ENCODE measurements at places on chromosomes 7 and 10.
A peak's percentile ranks its signal among the peaks of the same experiment; 100 is the strongest.

DNA sequence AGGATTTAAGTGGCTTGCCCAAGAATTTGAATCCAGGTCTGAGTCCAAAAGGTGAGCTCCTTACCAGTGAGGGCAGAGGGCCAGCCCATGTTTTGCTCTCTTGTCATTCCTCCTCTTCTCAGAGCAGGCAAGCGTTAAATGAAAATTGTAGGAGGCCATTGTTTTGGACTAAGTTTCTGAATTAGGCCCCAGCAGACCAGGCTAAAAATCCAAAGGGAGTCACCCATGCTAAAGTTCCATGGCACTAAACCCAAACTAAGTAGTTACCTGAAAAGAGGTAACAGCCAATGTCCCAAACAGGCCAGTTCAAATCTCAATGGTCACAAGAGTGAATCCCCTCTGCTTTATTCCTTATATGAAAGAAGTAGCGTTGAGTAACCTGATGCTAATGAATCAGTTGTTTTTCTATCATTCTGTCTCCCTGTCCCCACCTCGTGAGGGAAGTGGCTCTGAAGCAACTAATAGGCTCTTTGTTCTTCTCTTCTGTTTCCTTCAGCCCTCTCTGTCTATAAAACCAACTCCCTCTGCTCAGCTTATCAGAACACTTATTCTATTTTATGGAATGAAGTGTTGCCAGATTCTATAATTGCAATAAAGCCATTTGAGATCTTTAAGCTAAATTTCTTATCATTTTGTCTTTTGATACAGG is 17.5 kb upstream of the CDH23 start:
- DNase-seq: no peak

- DNase-seq: peak; percentile 36
These were observed 341.6 kb upstream of the MEOX2 start for GRCh38 chr7:16028103-16028502.

- DNase-seq: peak; percentile 3
These were observed 104.7 kb upstream of the FAM20C start for GRCh38 chr7:87671-88070.

DNA sequence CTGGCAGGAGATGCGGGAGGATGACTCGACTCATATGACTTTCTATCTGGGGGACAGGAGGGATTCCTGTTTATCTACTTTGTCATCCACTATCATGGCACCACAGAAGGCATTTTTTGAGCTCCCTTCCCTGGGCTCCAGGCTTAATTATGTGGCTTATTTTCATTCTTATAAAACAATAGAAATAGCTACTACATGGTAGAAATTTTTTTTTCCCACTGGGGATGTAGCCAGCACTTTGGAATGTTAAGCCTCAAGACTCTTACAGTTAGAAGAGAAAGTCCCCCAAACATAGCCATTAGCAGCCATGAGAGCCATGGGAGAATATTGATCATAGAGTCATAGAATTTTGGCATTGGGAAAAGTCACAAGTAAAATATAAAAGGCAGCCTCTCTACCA is 14.6 kb upstream of the FAM180A start:
- DNase-seq: no peak

DNA sequence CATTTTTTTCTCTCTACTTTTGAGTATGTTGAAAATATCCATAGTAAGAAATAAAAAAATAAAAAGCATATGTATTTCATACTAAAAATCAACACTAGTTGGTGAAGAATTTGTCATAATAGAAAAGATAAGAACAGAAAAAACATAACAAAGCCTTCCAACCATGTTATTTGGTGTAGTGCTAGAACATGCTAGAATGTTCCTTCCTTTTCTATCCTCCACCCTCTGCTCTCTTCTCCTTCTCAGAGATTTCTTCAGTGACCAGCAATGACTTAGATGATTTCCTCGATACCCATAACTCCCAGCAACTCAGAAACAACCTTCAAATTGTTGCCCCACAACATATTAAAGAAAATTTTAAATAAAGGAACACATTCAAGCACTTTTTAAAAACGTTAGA is 2.6 kb downstream of the ZC3HAV1 start:
- no peak for DNase-seq

- DNase-seq: no peak
These were observed 18.8 kb upstream of the CLDN12 start for GRCh38 chr7:90384433-90384832.

DNA sequence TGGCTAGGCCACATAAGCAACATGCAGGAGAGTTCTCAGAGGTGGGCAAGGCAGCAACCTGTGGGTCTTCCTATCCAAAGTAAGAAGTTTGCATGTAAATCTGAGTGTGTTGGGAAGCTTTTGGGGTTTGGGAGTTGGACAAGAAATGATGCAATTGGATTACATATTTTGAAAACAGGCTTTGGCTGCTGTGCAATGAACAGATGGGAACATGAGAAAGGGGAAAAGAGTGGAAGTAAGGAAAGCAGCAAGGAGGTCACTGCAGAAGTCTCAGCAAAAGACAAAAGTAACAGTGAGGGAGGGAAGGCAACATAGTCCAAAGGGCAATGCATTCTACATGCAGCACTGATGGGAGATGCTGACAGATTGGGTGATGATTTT is 61.1 kb upstream of the C10orf90 start:
- no peak for DNase-seq

GRCh38 chr10:95782318-95782717 is 26.4 kb downstream of the ENTPD1 start:
- DNase-seq: no peak

GRCh38 chr10:103433858-103434257 is 18.3 kb downstream of the CALHM2 start:
- DNase-seq: no peak

- no peak for DNase-seq
These were observed 43.5 kb downstream of the TRRAP start for GRCh38 chr7:98921608-98922372.

DNA sequence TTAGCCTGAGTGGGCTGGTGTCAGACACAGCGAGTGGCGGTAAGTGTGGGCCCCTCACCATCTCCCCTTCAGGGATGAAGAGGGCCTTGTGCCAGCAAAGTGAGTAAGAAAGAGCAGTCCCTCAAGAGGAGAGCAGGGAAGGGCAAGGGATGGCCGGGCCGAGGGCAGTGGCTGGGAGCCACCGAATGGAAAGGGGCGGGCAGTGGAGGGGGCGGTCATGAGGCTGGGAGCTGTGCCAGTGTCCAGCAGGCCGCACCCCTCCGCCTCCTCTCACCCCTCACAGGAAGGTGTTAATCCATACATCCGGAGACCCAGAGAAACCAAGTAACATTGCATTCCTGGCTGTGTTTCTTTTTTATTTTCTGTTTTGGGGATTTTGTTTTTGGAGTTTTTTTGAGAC is 28.6 kb upstream of the RASGEF1A start:
- DNase-seq: no peak

DNA sequence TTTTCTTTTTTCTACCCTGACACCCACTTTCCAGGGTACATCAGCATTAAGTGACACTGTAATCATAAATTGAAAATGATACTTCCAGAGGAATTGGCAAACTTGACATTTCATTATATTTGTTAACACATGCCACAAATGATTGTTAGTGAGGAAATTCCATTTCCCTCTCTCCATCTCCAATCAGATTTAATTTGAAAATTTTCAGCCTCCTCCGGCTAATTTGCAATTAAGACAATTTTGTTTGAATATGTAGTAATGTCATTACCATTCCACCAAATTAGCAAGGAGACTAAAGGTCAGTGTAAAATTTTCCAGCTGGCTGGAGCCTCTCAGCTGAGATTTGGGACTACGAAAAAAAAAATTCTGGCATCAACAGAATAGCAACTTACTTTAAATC is 242.7 kb downstream of the FOXP2 start:
- DNase-seq: no peak

DNA sequence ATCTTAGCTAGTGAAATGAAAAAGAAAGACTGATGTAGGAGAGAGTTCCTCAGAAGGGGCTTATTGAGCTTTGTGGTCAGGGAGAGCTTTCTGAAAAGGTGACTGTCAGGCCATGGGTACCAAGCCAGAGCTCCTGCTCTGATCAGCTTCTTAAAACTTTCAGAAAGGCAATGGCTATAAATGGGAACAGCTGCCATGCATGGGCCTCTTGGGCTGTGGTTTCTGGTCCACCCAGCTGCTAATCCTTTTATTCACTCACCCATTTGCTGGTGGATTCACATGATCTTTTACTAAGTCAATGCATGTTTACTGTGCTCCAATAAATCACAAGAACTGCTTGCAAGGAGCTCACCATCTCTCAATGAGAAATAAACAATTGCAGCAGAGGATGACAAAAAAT is 60.1 kb upstream of the ZPBP start:
- DNase-seq: no peak

GRCh38 chr7:74216361-74216761 is 6.6 kb downstream of the LAT2 start:
- no peak for DNase-seq

DNA sequence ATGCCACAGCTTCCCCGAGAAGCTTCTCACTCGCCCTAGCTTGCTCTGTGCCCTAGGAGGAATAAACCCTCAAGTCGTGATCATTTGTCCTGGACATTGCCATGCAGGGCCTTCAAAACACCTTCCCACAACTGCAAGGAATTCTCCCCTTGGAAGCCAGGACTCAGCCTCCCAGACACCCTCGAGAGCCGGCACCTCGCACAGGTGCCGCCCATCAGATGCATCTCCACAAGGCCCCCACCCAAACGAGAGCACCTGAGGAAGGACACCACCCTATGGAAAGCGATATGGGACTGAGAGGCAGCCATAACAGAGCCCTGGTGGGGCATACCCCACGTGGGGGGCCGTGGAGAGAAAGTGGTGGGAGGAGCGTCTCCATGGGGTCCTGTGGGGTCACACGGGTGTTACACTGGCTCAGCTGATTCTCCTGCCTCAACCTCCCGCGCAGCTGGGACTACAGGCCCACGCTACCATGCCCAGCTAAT is 77.6 kb upstream of the FOXK1 start:
- DNase-seq: no peak

GRCh38 chr10:132588301-132589013 is 50.9 kb downstream of the INPP5A start:
- no peak for DNase-seq

DNA sequence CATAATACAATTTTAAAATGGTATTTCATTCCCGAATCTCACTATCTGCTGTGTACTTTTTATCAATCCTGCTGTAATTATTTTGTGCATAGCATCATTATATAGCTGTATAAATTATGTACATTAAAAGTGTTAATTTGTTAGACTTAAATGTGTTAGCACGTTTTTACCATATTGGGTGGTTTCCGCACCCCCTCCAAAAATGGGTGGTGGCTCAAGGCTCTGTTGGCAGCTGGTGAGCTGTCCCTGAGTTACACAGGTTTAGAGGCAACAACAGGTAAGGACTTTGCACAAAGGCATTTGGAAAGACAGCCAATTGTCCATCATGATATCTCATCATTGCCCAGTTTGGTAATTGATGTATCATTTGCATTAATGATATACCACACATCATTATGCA is 18.6 kb upstream of the LMTK2 start:
- DNase-seq: no peak

DNA sequence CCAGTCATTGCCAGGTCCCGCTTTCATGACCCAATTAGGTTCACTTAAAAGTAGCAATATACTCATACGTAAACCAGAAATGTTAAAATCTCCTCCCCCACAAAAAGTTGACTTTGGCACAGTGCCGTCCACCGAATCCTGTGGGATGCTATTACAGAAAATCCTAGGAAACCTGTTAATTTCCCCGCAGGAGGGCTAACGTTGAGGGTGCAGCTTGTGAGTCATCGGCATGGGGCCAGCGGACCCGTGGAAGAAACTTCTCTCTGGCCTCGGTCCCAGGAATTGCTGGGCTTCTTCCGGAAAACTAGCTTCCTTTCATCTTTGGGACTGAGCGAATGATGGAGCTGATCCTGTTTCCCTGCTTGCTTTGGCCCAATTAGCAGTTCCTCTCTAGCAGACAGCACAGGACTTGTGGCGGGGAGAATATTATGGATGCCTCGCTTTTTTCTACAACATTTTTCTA is 13.5 kb downstream of the CRYGN start:
- DNase-seq: peak; percentile 97

- no peak for DNase-seq
These were observed 63.6 kb upstream of the TRIM24 start for GRCh38 chr7:138396251-138397070.

- no peak for DNase-seq
These were observed 323.2 kb upstream of the COBL start for GRCh38 chr7:51639661-51640334.

DNA sequence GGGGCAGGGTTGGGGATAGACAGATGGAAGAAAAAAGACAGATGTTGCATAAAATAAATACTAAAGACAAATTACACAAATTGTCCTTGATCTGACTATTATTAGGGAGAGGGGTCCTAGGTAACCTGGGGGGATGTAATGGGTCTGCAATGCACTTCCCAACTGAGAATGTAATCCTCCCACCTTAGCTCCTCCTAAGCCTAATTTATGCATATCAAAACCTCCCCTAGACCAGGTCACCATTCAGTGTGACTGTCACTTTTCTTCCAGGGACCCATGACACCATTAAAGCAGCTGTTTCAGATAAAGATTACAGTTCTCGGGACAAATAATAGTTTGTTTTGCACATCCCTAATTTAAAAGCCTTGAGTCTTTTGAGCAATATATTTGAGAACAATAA is 133.9 kb upstream of the FEZF1 start:
- DNase-seq: no peak

GRCh38 chr7:30328381-30328780 is 44.0 kb downstream of the ZNRF2 start:
- DNase-seq: no peak

DNA sequence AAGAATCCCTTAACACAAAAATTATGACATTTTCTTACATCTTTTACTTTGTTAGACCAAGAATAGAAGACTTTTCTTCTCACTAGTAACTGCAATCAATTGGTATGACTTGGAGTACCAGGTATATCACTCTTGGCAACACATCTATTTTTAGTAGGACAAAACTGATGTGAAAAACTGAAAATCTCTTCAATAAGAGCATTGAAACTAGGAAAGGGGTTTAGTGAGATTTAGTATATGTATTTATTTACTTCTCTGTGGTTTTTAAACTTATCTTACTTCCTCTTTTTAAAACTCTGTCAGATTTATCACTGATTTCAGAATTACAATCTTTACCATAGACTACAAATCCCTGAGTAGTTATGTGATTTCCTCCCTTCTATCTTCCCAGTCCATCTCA is 366.2 kb downstream of the PCDH15 start:
- DNase-seq: no peak
